H4 (cell line): ENCODE measurements at places on chromosomes 5 and 9.
A peak's percentile ranks its signal among the peaks of the same experiment; 100 is the strongest.

GRCh38 chr5:56212130-56212879 lies 20.8 kb downstream of the ANKRD55 start:
- DNase-seq, result no peak

GRCh38 chr9:89680547-89681467 lies 76.0 kb downstream of the GADD45G start:
- DNase-seq, result no peak

DNA sequence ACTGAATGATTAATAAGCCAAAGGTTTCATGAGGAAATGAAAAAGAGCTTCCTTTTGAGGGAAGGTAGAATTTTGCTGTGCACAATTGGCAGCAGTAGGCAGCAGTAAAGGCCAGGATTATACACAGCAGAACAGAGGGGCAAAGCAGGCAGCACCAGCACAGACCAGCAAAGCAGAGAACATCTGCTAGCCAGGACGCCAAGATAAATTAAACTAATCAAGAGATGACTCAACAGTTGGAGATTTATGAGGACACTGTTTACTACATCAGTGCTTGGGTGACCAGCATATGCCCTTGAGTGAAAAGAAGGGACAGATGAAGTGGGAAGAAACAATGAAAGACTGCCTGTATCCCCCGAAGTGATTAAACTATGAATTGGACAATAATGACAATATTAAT lies 871.4 kb upstream of the CDH10 start:
- DNase-seq, result peak; percentile 41

GRCh38 chr9:72305102-72305546 lies 59.9 kb downstream of the ZFAND5 start:
- DNase-seq, result peak; percentile 99

GRCh38 chr9:79812507-79813257 lies 240.9 kb downstream of the TLE4 start:
- DNase-seq, result peak; percentile 10

- DNase-seq, result peak; percentile 12
These were observed 47.3 kb downstream of the RASGEF1C start for GRCh38 chr5:180161420-180162303.

DNA sequence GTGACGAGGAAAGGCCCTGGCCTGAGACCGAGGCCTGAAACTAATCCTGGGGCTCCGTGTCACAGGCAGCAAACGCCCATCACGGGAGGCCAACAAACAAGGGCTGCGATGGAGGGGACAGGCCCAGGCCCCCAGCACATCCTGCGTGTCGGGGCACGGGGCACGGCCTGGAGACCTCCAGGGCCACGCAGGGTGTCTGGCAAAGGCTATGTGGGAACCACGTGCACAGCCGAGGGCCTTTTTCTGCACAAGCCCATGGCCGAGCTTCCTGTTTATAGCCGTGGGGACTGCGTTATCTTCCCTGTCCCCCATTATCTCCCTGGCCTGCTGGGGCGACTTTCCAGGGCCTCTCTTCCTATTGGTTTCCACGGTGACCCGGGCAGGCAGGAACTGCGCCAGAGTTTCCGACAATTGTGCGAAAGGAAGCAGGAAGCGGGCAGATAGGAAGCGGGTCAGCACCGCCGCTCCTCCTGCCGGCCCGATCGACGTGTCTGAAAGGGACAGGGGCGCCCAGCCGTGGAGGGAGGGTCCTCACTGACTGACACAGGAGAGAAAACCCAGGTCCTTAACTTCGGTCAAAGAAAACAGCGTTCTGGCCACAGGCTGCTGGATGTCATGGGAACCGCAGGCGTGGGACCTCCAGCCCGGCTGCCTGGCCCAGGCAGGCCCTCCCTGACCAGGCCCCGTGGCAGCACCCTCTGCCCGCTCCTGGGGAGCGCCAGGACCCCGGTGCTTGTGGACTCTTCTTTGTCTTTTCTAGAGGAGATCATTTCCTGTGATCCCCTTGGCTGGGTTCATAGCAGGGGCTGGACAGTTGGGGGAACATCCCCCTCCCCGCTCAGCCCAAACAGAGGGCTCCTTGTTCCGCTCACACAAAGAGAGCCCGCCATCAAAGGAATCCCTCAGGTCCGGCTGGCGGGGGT lies 29.1 kb upstream of the SEC16A start:
- no peak for DNase-seq

GRCh38 chr9:124242331-124243194 lies 15.2 kb upstream of the NEK6 start:
- no peak for DNase-seq

DNA sequence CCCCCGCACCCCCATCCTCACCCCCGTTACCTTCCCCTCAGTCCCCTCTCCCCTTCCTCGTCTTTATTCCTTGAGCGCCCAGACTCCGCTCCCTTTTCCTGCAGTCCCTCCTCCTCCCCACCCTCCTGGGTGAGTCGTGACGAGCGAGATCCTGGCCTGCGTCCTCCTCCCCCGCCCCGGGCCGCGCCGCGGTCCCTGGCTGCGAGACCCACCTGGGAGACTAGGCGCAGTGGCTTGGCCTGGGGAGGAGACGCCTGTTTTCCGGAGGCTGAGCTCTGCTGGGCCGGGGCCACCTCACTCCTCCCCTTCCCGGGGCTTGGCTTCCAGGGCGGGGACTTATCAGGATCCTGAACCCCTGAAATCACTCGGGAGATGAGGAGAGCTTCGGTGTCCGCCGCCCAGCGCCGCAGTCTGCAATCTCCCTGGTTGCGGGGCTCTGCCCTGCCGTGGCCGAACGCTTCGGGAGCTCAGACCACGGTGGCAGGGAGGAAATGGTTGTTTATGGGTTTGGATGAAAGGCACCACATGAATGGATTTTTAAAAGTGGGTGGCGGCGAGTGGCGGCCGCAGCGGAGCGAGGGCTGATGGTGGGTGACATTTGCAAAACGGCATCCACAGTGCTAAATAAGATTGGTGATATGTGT lies 984 bp downstream of the STXBP1 start:
- peak; percentile 19 for DNase-seq

DNA sequence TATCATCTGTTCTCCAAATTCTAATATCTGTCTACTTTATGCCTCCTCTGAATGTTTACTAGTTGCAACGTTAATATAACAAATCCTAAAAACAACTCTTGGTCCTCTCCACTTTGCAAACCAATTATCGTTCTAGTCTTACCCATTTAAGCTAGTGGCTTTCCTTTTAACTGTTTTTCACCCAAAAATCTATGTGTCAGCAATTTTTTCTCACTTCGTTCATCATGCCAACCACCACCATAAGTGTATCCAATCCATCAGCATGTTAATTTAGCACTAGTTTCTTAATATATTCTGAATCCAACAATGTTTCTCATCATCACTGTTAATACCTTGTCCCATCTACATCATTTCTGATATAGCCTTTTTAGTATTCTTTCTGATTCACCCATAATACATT lies 90.0 kb upstream of the RORB start:
- DNase-seq, result no peak

DNA sequence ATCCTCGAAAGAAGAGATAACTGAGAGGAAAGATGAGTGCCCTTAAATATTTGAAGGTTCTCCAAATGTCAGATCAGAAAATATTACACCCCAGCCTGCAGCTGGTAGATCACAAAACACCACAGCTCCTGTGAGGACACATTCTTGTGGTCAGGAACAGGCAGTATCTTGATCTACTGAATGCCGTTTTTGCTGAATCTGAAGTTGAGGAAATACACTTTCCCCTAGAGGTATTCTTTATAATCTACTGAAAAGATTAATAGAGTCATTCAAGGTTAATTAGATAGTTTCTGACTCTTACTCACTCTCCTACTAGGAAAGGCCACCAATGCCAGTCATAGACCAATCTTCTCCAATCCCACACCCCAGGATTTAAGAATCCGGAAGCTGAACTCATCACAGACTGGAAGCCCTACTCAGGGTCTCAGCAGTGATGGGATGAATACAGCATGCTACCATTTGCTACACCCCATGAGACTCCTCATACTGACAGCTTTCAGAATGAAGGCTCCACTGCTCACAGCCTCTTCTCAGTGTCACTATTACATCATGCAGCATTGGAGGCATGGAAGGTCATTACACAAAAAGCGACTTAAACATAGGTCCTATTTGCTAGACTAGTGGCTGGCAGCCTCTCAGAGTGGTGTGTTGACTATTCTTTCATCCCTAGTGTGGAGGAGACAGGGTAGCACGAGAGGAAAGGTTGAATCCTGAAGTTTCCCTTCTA lies 143.9 kb upstream of the SLC1A3 start:
- DNase-seq, result no peak

DNA sequence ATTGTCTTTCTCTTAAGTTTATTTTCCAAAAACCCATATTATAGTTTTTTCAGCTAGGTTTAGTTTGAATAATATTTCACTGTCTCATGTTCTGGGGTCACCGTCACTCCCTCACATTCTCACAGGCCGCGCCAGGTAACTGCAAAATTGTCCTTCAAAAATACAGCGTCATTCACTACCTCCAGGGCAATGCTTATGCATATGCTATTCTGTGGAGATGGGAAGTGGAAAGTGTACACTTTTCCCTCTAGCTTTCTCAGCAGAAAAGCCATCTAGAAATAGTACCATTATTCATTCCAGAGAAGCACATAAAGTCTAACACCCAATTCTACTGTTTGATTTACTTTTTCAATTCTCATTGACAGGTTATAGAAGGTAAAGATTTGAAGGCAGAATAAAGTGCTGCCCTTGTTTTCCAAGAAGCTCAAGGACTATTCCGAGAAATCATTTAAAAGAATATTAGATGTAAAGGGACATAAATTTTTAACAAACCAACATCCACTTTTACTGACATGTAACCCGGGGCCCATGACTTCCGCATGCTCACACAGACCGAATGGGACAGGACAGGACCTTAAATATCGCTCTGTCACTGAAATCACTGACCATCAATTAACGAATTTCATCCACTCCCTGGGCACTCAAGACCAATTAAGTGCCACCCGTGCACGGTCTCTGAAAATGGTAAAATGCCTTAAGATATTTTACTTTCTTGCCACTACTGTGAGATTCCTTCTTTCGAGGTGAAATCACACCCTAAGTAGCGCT lies 720 bp downstream of the NUDT12 start:
- DNase-seq, result no peak

DNA sequence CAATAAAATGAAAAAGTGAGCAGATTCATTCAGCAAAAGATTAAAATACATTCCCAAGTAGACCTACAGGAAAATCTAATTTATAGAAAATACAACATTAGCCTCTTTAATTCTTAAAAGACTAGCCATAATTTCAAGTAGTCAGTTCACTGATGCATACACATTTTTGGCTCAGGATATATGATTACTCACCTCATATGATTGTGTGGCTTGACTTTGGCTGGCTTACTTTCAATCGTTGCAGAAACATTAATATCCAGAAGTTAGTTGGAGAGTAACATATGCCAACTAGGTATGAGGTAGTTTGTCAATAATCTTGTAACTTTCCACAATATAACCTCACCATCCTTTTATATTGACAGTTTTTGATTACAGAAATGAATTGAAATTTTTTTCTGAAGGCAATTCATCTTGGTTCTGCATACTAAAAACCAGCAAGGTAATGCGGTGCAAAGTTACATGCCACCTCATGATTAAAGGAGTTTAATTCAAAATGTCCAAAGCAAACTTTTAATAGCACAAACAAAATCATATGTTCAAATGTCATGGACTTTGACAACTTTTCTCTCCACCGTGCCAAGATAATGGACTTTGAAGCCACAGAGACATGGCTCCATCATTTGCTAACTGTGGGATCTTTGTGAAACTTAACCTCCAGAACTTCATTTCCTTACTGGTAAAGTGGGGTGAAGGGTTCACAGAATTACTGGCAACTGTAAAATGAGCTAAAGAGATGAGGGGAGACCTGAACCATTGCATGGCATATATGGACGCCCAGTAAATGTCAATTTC lies 76.6 kb upstream of the PAM start:
- no peak for DNase-seq

- DNase-seq, result peak; percentile 76
These were observed 200.2 kb downstream of the PLK2 start for GRCh38 chr5:58259685-58260152.

DNA sequence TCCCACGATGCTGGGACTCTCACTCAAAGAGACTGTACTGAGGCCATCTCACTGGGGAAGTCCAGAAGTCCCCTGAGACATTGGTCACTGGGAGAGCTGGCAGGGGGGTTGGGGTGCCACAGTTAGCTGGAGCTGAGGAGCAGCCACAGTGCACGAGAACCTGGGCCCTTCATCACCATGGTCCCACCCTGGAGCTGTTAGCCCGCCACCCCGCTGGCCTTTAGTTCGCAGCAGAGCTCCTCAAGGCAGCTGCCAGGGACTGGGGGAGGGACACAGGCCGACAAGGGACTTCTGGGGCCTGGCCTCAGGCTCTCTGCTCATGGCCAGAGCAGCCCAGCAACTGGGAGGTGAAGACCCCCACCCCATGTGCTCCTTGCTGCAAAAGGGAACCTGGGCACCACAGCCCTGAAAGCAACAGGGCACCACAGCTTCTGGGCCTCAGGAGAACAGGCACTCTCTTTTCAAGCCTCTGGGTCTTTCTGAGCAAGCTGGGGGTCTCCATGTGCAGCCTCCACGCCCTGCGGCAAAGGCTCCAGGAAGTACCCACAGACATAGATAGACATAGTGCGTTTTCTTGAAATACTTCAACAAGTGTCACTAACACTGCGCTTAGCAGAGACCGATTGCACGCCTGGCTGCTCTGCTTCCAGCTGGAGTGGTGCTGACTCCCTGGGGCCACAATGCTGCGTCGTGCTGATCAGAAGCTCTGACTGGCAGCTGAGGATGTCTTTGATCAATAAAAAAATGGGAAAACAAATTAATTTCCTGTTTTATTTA lies 46.0 kb downstream of the VAV2 start:
- no peak for DNase-seq

DNA sequence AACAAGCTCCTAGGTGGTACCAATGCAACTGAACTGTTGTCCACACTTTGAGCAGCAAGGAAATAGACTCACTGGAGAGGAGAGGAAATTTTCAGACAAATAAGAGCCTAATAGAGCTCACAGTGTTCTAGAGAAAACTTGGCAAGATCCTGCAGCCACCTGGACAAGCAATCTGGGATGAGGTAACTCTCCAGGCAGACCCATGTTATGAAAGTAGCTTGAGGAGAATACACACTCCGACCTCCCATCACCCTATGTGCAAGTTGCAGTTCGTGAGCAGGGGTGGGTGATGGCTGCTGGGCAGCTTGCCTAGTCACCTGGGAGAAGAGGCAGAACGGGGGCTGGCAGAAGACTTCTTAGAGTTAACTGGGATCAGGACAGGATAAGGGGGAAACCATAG lies 102.2 kb downstream of the KLF4 start:
- no peak for DNase-seq

DNA sequence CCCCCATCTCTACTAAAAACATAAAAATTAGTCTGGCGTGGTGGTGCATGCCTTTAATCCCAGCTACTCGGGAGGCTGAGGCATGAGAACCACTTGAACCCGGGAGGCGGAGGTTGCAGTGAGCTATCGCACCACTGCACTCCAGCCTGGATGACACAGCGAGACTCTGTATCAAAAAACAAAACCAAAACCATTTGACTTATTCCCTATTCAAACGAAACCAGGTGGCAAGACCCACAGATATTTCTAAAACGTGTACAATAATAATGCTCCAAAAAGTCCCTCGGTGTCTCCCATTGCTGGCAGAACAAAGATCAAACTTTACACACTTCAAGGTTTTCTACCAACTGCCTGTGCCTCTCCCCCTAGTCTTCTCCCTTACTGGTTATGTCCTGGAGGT lies 29.8 kb downstream of the HMGCR start:
- no peak for DNase-seq

GRCh38 chr5:58683567-58683966 lies 100.7 kb downstream of the RAB3C start:
- DNase-seq, result no peak
